Urothelium cell line (cell line): ENCODE measurements at places on chromosomes 7 and 10.

DNA sequence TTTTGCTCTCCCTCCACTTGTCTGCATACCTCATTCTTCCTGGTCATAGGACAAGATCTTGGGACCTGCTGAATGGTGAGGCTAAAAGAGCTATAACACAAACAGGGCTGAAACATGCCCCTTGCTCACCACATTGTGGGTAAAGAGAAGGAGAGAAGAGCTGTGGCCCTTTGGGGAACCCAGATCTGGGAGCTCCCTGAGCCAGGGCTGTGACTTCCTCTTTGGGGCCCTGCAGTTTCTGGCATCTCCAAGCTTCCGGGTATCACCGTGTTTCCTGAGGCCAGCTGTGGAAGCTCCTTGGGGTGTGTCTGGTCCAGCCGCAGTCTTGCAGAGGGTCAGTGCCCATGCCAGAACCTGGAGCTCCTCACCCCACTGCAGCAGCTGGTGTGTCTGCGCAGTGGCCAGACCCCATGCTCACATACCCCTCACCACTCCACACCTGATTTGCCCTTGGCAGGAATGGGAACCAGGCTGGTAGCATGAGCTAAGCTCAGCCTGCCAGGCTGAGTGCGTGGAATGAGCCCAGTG lies 34.0 kb downstream of the DKK1 start:
- DNase-seq: no peak

- DNase-seq: no peak
Measured at GRCh38 chr7:122143376-122143750, 686 bp downstream of the AASS start.

- no peak for DNase-seq
Measured at GRCh38 chr10:125190946-125191345, 30.6 kb upstream of the CTBP2 start.

DNA sequence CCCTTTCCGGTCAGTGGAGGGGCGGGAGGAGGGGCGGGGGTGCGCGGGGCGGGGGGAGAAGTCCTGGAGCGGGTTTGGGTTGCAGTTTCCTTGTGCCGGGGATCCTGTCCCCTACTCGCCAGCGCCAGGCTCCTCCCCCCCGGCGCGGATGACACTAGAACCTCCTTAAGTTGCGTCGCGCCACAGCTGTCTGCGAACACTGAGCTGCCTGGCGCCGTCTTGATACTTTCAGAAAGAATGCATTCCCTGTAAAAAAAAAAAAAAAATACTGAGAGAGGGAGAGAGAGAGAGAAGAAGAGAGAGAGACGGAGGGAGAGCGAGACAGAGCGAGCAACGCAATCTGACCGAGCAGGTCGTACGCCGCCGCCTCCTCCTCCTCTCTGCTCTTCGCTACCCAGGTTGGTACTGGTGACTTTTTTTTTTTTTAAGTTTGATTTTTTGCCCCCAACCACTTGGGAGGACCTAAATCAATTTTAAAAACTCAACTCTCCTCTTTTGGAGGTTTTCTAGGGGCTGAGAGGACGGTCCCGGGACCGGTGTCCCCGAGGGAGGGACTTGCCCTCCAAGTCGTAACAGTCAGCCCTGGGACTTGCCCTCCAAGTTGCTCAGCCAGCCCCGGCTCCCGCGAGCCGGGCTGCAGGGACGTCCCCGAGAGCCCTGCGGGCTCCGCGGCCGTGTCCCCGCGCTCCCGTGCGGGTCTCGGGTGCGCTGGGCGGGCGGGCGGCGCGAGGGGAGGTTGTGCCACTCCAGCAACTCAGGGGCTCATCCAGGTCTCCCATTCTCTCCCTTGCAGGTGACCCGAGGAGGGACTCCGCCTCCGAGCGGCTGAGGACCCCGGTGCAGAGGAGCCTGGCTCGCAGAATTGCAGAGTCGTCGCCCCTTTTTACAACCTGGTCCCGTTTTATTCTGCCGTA lies at the start of gene GATA3:
GATA3 (plus strand) TSS at position 195 of the 914 bp plus-strand sequence. CDS start 968 bp downstream, outside the sequence.
- no peak for DNase-seq

DNA sequence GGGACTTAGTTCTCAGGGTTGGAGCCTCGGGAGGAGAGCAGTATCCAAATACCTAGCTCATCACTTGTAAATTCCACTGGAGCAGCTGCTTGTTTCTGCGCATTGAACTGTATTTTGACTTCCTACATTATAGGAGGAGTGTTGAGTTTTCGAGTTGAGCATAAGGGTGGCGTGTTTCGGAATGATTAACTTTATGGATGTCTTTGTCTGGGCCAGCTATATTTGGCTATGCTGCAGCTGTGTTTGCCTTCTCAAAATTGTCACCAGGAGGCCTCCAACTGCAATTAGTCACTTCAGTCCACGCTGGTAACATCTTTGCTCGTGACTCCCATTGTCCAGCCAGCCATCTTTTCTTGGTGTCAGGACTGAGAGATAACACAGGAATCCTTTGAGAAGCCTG lies 9.1 kb downstream of the CELF2 start:
- no peak for DNase-seq

DNA sequence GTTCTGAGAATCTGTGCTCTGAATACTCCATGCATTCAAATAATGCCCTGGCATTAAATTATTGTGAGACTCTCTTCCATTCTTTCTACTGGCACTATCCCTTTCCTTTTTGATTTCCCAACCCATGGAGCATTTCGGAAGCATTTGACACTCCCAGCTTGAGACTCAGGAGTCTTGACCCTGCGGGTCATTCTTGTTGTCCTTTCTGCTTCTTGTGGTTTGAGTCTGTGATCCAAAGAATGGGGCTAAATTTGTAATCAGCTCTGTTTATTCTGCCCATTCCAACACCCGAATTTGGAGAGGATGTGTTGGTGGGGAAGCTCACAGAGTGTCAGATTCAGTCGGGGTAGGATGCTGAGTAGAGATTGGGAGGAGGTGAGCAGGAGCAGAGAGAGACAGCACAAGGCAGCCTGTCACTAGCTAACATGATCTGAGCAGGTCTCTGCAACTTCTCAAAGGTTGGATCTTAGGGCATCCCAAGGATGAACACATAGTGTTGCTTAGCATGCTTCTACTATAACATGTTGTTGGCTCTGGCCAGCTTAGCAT lies 80.4 kb upstream of the BMPER start:
- DNase-seq: no peak

DNA sequence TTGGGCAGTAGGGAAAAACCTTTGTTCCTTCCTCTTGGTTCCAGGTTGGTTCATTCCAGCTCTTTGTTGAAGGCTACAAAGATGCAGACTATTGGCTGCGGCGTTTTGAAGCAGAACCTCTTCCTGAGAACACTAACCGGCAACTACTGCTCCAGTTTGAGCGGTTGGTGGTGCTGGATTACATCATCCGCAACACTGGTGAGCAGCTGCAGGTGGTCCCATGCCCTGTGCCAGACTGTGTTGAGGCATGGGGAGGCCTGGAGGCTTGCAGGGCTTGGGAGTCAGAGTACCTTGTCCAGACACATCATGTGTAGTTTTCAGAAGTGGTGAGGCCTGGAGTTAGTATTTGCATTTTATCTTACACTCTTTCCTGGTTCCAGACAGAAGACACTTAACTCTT lies 16.3 kb downstream of the PI4K2A start:
- DNase-seq: no peak

GRCh38 chr7:107922886-107923285 lies 31.9 kb downstream of the DLD start:
- DNase-seq: no peak

DNA sequence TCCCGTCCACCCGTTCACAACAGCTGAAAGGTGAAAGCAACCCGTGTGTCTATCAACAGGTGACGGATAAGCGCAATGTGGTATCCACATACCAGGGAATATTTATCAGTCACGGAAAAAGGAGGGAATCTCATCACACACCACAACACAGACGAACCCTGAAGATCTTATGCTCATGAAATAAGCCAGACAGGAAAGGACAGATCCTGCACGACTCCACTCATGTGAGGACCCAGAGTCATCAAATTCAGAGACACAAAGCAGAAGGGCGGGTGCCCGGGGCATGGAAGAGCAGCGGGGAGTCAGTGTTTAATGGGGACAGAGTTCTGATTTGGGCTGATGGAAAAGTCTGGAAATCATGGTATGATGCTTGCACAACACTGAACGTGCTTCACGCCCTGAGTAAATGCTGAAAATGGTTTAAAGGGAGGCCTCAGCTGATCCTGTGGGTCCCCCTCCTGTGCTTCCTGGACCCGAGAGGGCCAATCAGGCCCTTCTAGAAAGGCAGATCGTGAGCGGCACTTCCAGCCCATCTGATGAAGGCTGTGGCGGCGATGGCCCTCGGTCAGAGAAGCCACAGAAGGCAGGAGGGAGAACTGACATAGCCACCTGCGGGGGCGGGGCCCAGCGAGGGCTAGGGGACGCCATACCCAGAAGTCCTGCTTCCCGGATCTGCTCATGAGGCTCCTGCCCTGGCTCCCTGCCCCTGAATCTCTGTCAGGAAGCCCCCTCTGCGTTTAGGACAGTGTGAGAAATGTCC lies 19.1 kb downstream of the WDR86 start:
- DNase-seq: no peak

GRCh38 chr10:131874991-131875451 lies 25.8 kb upstream of the PPP2R2D start:
- peak; percentile 78 for DNase-seq

DNA sequence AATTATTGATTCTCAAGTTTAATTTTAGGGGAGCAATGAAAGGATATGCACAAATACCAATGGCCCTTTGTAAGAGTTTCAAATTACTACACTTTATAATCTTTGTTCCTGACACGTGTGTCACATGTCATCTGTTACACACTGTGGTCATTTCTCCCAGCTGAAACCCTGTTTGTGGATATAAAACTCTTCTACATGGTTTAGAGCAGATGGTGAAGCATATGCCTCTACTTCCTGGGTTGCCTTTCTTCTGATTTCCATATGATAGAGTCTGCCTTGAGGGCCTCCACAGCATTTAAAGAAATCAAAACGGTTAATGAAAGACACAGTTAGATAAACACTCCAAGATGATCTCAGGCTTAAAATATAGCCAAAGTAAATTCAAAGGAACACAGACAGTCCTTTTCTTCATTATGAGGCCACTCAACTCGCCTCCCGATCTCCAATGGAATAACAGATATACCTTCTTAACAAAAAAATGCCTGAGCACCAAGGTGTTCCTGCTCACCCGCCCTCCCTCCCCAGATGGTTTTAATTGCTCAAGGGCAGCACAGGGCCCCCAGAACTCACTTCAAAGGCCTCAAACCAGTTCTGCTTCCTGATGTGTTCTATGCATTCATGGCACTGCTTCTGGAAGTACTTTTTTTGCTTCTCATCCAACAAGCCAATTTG lies 75.0 kb downstream of the CPVL start:
- DNase-seq: no peak
